ENCODE measurements at places on chromosomes 11 and 22.

DNA sequence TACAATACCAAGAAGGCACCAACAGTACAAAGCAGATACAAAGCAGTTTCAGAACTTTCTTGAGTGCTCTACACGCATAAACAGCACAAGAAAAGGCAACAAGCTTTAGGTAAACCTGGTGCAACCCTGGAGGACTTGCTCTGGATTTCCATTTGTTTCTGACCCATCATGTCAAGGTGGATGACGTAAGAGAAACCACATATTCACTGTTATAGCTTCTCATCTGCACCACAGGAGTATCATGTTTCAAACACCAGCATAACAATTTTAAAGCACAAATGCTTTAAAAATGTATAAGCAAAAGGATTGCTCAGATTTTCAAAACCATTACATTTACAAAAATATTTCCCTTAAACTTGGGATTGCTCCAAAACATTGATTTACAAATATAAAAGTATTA, 25.0 kb upstream of the YPEL1 start:
- DNase-seq, result peak; percentile 64

DNA sequence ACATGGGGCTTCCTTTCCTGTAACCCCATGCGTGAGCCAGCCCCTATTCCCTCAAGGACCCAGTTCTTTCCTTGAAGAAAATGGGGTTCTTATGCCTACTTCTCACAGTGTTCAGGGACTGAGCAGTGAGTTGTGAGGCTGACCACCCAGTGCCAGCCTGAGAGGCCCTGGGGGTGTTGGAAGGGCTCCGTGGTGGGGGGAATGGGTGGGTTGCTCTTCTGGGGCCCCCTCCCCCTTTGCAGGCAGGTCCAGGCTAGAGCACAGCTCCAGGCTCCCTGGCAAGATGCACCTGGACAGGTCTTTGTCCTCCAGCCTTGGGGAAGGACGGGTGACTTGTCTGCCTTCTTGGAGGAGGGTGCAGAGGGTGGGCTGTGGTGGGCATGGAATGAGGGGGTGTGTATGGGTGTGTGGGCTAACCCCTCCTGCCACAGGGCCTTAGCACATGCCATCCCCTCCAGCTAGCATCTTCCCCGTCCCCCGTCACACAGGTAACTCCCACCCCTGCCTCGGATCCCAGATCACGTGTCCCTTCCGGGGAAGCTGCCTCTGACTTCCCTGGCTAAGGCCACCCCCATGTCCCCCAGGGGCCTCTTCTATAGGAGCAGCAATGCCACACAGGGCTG, 64.6 kb downstream of the MYEOV start:
- DNase-seq, result no peak

- no peak for DNase-seq
Observed at GRCh38 chr11:112612250-112612849, 348.9 kb upstream of the NCAM1 start.

DNA sequence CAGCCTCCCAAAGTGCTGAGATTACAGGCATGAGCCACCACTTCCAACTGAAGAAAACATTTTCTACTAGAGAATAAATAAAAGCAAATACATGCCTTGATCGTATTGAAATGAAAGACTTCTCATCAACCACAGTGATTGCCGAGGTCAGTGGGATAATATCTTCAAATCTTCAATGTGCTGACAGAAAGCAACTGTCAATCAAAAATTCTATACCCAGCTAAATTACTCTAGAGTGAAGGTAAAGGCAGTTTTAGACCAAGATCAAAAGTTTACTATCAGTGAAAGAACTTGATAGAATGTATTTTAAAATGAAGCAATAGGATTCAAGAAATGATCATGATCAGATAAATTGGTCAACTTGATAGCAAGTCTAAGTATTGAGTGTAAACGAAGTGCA, 130.6 kb downstream of the BRD1 start:
- DNase-seq, result no peak

GRCh38 chr11:63551091-63551888, 11.9 kb downstream of the PLAAT2 start:
- no peak for DNase-seq

DNA sequence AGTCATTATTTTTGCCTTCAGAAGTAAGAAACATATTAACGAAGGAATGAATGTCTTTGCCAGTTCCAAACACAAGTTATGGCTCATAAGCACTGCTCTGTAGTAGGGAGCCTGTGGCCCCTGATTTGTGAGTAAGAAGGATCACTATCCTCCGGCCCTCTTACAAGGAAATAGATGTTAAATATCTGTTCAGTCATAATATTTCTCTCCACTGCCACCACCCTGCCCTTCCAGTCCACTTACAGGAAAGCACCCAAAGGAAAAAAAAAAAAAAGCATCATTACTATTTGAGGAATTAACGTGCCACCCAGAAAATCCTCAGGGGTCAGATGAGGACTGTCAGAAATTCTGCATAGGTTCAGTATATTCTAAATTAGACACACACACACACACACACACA, 123.4 kb downstream of the ETS1 start:
- no peak for DNase-seq

GRCh38 chr11:88555829-88556202, 218.3 kb upstream of the CTSC start:
- DNase-seq, result no peak

GRCh38 chr22:33842421-33843094, 77.7 kb downstream of the LARGE1 start:
- no peak for DNase-seq

- no peak for DNase-seq
Observed at GRCh38 chr22:33806191-33806590, 114.1 kb downstream of the LARGE1 start.

DNA sequence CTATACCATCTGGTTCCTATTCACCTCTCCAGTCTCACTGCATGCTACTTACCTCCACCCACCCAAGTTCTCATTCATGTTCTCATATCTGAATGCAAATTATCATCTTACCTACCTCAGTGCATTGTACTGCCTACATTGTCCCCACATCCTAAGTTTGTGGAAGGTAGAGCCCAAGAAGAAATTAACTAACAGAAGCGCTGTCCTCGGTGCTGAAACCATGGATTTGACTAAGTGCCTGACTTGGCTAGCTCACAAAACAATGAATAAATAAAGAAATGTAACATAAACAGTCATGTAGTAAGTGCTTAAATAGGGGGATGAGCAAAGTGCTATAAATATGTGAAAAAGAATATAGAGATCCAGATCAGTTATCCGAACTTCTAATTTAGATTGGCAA, 63.2 kb downstream of the GRIA4 start:
- no peak for DNase-seq
